ENCODE measurements at places on chromosomes 11 and 22.

- no peak for DNase-seq
Observed at GRCh38 chr22:44535362-44536095, 37.5 kb upstream of the RTL6 start.

DNA sequence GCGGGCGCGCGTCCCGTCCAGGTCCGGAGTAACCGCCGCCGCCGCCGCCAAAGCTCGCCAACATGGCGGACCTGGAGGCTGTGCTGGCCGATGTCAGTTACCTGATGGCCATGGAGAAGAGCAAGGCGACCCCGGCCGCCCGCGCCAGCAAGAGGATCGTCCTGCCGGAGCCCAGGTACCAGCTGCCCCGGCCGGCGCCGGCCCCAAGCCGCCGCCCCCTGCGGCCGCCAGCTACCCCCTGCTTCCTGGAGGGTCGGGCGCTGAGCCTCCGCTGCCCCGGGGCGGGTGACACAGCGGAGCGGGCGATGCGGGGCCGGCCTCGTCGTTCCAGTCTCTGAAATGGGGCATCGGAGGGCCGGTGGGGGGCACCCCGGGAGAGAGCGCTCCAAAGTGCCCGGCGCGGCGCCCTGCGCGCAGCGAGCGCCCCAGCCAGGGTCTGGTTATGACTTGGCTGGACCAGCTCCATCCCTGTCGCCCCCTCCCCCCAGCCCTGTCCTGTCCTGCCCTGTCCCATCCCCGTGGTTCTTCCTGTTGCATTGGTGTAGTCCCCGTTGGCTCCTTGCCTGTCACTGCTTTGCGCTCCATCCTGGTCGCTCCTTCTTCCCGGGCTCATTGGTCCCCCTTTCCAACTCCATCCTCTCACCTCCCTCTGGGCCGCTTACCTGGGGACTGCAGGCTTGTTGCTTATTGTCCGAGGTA, 653 bp downstream of the GRK3 start:
- DNase-seq = no peak

DNA sequence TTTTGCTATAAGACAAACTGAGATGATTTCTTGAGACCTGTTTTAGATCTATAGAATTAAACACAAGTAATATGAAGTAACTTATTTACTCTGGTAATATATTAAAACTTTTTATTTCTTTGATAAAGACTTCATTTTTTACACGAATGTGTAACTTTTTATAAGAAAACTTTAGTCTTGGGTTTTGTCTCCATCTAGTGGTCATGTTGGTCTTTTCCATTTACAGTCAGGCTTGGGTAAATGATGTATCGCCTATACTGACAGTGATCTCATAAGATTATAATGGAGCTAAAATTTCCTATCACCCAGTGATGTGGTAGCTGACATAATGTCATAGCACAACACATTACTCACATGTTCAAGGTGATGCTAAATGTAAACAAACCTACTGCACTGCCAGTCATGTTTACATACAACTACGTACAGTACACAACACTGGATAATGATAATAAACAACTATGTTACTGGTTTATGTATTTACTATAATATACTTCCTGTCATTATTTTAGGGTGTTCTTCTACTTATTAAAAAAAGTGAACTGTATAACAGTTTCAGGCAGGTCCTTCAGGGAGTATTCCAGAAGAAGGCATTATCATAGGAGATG, 7.5 kb upstream of the C11orf97 start:
- DNase-seq = no peak

DNA sequence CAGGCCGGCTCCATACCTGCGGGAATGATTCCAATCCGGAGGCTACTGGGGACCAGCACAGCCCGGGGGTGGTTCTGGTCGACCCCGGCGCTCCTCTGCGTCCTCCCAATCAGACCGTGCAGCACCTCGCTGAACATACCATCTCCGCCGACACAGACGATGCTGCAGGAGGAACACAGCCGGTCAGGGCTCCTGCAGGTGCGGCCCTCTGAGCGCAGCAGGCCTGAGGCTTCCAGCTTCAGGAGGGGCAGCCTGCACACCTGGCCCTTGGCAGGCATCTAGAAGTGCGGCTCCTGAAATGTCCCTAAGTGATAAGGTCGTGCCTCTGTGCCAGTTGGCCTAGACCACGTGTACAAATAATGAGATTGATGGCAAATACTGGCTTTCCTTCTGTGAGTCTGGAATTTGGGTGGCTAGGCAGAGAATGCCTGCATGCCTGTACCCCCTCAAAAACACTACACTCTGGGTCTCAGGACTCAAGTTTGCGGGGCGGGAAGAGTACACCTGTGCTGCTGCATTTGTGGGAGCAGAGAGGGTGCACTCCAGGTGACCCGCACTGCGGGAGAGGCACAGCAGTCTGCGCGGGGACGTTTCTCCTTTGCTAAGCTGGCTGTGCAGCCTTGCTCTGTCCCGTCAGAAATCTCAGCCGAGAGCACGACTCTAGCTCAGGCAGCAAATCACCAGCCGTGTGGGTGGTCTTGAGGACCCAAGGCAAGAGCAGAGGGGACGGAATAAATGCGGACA, 30.1 kb downstream of the CERK start:
- DNase-seq = no peak

DNA sequence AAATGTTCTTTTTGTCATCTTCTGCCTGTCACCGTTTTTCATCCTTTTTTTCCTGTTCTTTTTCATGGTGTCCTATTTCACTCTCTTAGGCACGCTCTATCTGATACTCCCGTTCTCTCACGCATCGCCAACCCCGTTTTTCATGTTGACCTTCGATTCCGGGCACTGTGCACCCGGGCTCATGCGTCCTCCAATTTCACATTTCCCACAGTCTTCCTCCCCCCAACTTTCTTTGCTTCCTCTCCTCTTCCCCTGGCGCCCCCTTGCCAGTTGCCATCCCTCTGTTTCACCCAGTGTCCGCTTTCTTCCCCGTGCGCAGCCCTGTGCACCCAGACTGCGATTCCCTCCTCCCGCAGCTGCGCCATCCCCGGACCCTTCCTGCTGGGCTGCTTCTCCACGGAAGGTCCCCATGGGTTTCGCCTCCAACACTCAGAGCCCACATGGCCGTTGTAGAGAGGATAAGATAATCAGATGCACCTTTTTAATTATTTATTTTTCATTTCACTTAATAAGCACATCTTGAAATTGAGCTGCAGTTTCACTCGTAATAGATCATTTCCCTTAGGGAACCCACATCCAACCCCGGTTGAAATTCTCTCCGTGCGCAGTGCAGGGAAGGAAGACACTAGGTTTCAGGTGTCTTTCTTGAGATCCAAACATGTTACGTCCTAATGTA, 791.1 kb downstream of the NTM start:
- DNase-seq = no peak

DNA sequence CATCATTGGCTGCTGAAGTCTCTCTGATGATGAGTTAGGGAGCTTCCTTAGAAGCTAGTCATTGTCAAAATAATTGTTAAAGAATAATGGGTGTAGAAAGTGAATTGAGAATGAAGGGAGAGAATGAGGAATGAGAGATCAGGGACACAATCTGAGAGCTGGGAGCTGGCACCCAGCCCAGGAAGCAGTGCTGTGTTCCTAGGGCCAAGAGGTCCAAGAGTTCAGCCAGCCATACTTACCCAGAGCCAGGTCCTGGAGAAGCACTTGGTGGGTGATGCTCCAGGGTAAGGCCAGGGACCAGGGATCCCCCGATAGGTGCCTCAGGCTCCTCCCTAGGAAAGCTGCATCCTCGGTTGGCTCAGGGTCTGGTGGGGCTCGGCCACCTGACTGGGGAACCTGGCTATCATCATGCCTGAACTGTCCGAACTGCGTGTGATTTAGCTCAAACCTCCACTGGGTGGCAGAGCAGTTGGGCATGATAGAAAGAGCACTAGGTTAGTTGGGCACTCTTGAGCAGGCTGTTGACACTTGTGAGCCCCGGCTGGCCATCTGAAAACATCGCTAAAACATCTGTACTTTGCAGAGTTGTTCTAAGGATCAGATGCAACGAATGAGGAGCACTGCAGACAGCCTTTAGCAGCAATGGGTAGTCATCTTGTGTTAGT, 123.9 kb upstream of the NCAM1 start:
- DNase-seq = no peak

GRCh38 chr11:78099666-78100065, 20.0 kb upstream of the NDUFC2 start:
- no peak for DNase-seq

GRCh38 chr11:16000065-16000464, 356.3 kb downstream of the SOX6 start:
- no peak for DNase-seq

DNA sequence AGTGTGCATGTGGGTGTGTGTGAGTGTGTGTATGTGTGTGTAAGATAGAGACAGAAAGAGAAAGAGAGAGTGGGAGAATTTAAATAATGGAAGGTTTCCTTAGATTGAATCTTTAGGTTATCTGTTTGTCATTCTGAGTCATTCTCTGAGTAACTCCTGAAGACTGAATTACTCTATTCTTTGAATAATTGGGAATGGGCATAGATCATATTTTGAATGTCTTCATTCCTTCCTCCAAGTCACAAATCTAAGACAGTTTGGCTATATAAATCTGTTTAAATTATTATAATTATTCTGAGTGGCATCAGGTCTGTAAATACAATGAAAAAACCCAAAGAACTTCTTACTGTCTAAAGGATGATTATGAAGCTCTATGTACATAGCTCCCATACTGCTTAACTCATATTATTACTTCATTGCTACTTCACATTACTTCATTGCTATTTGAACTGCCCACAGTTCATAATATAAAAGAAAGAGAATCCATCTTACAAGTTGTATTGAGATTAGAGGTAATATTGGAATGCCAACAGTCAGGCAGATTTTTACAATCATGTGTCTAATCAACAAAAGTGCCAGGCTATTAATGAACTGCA, 346.6 kb upstream of the CCDC179 start:
- DNase-seq = no peak

DNA sequence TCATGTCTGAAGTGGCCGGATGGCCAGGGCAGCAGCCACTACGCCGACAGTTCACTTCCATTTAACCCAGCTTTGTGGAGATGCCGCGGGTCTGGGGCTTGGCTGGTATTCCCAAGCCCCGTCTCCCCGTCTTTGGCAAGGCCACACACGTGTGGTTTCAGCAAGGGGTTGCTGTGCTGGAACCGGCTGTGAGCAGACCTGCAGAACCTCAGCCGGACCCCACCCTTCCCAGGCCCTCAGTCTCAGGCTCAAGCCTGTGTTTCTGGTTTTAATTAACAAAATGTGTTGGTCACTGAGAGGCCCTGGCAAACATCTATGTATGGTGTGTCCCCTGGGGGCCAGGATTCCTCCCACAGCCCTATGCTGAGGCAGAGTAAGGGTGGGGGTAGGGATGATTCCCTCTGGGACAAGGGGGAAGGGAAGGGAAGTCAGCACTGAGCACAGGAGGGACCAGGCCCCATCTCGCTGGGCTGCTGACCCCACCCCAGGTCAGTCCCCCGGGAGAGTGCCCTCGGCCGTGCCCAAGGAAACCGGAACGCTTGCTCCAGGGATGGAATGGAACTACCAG, 9.3 kb downstream of the OSBPL5 start:
- DNase-seq = no peak

DNA sequence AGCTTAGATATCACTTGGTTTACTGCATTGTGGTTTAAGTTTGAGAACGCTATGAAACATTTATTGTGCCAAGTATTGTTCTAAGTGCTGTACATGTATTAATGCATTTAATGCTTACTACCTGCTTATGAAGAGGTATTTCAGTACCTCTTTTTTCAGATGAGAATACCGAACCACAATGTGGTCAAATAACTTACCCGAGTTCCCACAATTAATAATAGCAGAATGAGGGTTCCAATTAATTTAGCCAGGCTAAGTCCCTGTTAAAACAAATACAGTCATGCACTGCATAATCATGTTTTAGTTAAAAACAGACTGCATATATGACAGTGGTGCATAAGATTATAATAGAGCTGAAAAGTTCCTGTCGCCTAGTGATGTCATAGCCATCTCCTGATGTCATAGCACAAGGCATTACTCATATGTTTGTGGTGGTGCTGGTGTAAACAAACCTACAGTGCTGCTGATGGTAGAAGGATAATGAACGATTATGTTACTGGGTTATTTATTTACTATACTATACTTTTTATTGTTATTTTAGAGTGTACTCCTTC, 4.3 kb downstream of the ZC3H12C start:
- no peak for DNase-seq

GRCh38 chr11:43443811-43444210, 85.1 kb downstream of the TTC17 start:
- no peak for DNase-seq

- no peak for DNase-seq
Observed at GRCh38 chr11:114846416-114846791, 168.1 kb downstream of the NXPE2 start.

- DNase-seq = no peak
Observed at GRCh38 chr11:6328321-6328720, 8.0 kb upstream of the CAVIN3 start.

DNA sequence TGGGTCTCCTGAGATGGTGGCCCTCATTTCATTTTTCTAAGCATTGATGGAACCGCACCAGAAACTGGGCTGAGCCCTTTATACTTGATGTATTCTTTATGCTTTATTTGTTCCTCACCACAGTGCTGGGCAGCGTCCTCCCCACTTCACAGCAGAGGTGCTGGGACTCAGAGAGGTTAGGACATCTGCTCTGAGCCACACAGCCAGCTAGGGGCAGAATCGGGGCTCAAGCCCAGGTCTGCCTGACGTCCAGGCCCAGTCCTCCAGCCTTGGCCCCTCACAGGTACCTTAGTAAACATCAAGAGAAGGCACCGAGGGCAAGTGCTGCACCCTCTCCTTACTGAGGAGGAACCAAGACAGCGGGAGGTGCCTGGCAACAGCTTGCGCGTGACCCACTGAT, 20.2 kb upstream of the SHISAL1 start:
- no peak for DNase-seq

- DNase-seq = no peak
Observed at GRCh38 chr11:110580571-110580970, 131.7 kb downstream of the ARHGAP20 start.

DNA sequence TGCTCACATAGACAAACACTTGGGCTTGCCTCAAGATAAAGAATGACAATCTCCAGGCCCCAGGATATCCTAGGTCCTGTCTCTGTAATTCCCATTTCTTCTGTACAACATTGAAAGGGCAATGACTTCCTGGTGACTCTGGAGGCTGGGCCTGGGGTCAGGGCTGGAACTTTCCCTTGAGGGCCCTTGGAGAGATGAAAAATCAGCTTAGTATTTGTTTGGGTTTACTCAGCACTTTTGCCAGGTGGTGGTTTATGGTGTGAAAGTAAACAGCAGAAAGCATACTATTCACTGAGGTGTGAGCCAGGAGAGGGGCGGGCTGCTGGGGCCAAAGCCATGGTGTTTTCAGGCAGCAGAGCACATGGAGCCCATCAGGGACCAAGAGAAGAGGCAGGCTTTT, 214.7 kb upstream of the NARS2 start:
- no peak for DNase-seq

DNA sequence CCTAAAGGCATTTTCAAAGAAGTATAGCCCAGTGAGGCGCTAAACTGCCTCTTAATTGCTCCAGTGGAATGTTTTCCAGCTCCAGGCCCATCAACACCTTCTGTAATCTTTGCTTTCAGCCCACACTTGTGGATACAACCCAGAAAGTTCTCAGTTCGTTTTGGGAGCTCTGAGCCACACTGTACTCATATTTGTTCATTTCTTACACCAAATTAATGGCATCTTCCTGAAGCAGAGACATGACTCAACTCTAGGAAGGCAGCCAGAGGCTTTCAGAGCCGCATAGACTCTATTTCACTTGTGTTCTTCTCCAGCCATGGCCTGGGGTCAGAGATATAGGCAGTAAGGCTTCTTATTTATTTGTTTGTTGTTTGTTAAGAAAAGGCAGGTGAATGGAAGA, 175.5 kb upstream of the NCAM1 start:
- DNase-seq = no peak

- DNase-seq = no peak
Observed at GRCh38 chr11:74462009-74462408, 5.3 kb downstream of the KCNE3 start.
